ENCODE measurements at places on chromosomes 4 and X.
A peak's percentile ranks its signal among the peaks of the same experiment; 100 is the strongest.

DNA sequence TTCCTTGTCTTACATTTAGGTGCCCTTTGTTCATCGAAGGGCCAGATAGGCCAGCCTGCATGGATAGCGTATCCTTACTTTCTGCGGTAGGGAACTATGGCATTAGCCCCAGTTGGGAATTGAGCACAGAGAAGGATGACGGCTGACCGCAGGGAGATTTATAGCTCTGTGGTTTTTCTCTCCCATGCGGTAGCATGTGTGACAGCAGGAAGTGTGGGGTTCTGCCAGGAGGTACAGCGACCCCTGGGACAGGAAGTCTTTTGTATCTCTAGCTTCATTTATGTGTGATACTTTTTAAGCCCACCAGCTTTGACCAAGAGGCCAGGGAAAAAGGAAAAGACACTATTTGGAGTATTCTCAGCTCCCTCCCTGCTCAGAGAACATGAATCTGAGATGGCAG, 33.1 kb downstream of the GAB3 start:
- DNase-seq: peak; percentile 82

GRCh38 chr4:165548702-165549101, 169.9 kb downstream of the CPE start:
- DNase-seq: no peak

DNA sequence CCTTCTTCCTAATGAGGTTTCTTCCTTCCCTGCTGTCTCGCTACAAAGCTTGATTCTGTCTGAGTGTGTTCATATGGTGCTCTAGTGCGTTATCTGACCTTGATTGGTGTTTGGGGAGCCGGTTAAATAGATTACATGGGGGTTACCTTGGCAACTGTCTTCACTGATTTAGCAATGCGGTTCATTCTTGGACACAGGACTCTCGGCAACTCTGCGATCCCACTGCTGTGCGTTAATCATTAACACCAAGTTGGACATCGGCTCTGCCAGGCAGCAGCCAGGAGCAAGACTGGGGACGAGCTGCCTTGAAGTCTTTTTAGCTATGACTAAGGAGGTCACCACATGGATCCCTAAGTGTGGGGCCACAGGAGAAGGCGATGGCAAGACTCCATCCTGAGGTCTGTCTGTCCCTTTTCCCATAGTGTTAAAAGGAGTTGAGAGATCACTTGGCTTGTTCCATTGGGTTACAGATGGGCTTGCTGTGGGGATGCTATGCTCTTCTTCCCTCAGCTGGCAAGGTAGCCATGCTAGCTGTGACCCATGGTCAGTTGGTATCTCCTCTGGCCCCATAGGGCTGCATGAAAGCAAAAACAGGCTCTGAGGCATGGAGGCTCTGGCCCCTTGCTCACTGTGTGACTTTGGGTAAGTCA, 93.4 kb upstream of the MAMLD1 start:
- no peak for DNase-seq

DNA sequence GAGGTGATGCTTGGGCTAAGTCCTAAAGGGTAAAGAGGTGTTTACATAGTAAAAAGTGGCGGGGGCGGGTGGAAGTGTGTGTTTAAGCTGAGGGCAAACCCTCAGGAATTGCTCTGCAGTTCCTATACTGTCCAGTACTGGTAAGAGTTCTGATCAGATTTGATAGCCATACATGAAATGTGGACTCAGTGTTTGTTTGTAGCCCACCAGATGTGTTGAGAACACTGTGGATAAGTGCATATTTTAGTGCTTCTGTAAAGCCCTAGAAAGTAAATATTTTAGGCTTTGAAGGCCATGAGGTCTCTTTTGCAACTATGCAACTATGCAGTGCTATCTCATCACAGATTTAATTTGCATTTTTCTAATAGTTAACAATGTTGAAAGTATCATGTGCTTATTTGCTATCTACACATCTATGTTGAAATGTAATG, 80.7 kb upstream of the EOLA2 start:
- DNase-seq: no peak

DNA sequence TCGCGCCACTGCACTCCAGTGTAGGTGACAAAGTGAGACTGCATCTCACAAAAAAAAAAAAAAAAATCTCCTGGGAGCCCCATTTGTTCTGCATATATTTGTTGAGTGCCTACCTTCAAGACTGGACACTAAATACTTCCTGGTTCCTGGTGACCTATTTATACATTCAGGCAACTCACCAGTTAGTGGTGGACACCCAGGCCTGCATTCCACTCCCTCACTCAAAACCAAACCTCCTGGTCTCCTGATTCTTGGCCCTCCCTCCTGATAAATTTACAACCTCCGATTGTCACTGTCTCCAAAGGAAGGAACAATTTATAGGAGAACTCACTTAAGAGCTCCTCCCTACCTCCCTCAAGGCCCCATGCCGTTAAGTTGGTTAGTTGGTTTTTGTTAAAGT, 3.1 kb downstream of the SYAP1 start:
- no peak for DNase-seq

- no peak for DNase-seq
These were observed 13.8 kb downstream of the CCDC22 start for GRCh38 chrX:49249071-49249470.

DNA sequence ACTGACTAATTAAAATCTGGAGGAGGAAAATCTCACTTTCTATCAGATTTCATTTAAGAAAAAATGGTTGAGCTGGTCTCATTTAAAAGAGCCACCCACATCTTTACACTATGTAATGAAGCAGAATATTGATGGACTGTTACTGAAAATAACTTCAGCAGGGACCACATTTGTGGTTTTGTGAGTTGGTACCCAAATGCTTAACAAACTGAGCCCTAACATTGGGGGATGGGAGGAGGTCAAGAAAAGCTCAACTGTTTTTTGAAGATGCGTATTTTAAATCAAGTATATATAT, 30.1 kb downstream of the HOPX start:
- no peak for DNase-seq

- no peak for DNase-seq
These were observed 195.1 kb upstream of the ATP6AP2 start for GRCh38 chrX:40385682-40386081.

DNA sequence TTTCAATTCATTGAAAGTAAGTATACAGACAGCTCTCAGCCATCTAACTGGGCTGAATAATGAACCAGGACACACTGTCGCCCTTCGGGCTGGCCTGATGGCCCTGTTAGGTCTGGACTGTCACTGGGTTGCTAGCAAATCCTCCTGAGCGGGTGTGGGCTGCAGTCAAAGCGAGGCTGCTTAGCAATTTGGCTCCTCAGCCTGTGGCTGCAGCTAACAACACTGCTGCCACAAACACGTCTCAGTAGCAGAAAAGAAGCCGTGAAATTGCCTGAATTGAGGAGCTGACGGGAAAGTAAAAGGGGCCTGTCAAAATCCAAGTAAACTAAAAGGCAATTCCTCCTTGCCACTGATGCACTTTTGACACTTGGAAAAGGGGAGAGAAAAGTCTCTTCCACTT, 72.8 kb downstream of the SMIM20 start:
- no peak for DNase-seq

GRCh38 chr4:69965628-69966027, at the start of gene CSN2:
Gene CSN2 (minus strand): TSS chr4:69965728. CDS start chr4:69960995, 4,733 bp downstream.
- DNase-seq: no peak

GRCh38 chrX:71315917-71316316, 14.4 kb downstream of the ITGB1BP2 start:
- DNase-seq: no peak

DNA sequence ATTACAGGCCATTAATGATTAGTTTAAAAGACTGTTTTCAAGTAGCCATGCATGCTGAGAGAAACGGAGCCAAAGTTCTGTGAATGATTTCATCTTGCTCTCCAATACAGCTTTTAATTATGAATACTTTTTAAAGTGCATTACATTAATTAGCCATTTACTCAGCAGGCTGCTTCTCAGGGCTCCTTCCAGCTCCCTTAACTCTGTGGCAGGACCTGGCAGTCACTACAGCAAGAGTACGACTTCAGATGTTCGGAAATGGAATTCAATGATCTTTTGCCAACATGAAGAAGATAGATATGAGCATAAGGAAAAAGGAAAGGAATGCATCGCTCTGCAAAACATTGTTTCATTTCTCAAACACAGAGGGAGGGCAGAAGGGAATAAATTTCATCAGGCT, 987.2 kb downstream of the PDHA2 start:
- no peak for DNase-seq

DNA sequence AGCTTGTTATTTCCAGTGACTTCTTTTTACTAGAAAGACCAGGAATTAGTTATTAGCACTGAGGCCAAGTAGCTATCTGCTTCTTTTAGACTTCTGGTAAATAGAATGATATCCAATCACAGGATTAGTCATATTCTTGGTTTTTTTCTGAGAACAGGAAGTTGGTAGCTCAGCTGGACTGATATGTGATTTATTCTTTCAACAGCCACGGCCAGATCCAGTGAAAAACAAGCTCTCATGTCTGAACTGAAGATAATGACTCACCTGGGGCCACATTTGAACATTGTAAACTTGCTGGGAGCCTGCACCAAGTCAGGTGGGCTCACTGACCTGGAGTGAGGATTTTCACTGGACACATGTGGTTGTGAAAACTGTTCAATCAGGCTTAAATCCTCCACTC, 48.6 kb downstream of the PDGFRA start:
- DNase-seq: no peak

DNA sequence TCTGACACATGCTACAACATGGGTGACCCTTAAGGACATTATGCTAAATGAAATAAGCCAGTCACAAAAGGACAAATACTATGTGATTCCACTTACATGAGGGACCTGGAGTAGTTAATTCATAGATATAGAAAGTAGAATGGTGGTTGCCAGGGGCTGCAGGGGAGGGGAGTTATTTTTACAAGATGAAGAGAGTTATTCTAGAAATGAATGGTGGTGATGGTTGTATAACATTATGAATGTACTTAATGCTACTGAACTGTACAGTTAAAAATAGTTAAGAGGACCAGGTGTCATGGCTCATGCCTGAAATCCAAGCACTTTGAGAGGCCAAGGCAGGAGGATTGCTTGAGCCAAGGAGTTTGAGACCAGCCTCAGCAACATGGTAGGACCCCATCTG, 59.5 kb upstream of the MSANTD1 start:
- DNase-seq: no peak

DNA sequence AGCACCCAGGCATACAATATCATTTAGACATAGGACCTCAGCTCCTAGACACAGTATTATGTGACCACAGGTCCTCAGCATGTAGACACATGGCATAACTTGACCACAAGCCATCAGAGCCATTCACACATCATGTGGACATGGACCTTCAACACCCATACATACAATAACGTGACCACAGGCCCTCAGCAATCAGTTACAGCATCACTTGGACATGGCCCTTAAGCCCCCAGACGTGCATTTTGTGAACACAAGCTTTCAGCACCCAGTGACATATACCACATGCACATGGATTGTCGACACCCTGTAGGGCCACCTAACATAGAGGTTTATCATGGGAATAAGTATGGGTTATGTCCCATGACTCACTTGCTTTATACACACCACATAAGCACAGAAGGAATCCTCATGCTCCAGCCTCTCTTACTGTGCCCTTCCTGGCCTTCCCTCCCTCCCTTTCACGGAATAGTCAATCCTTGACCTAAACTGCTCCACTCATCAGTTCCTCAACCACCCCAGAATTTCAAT, 1.9 kb downstream of the TSPYL2 start:
- no peak for DNase-seq

GRCh38 chr4:143251779-143252178, 67.1 kb downstream of the USP38 start:
- DNase-seq: no peak

DNA sequence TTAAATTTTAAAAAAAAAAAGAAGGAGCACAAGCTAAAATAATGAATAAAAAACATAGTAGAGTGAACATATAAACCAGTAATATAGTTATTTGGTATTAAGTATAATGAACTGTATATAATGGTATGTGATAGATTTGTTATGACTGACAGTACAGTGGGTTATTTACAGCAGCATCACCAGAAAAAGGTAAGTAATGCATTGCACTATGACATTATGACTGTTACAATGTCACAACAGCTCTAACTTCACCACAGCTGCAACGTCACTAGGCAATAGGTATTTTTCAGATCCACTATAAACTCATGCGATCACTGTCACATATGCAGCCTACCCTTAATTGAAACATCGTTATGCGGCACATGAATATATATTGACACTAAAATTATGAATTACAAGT, 72.5 kb downstream of the COX7B2 start:
- no peak for DNase-seq

All from Jurkat, Clone E6-1 (cell line).